ENCODE measurements at places on chromosomes 2 and 18.
A peak's percentile ranks its signal among the peaks of the same experiment; 100 is the strongest.

GRCh38 chr2:164621764-164622105 lies 453 bp upstream of the GRB14 start:
- no peak for DNase-seq

DNA sequence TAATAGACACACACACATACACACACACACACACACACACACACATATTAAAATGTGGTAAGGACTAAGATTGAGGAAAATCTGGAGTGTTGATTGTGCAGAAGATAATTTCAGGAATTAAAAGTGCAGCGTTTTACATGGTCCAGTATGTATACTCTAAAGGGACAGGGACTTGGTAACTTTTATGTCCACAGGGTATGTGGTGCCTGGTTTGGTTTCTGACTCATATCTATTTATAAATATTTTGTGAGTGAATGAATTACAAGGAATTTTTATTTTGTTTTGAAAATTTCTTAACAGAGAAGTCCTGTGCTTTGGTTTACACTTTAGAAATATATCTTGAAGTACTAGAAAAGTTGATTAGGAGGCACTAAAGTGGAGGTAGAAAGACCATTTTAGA lies 287.7 kb upstream of the NXPH2 start:
- no peak for DNase-seq

DNA sequence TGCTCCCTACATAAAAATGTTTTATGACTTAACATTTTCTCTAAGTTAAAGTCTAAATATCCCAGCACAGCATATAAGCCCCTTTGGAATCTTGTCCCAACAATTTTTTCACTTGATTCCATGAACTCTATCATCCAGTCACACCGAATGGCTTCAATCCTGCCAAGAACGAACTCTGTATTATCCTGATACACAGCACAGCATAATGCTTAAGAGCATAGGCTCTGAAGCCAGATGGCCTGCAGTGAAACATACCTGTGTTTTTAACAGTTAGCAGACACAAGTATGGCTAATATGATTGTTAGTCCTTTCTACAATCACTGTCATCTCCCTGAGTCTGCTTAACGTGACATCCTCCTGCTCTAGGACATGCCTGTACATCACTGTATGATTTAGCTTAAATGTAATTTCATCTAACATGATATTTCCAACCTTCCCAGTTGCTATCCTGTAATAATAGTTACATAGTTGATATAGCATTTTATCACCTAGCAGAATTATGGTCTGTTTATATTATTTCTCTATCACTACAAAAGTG lies 669.5 kb downstream of the ERBB4 start:
- no peak for DNase-seq

- DNase-seq: no peak
These were observed 54.2 kb upstream of the ACSL3 start for GRCh38 chr2:222806526-222807137.

DNA sequence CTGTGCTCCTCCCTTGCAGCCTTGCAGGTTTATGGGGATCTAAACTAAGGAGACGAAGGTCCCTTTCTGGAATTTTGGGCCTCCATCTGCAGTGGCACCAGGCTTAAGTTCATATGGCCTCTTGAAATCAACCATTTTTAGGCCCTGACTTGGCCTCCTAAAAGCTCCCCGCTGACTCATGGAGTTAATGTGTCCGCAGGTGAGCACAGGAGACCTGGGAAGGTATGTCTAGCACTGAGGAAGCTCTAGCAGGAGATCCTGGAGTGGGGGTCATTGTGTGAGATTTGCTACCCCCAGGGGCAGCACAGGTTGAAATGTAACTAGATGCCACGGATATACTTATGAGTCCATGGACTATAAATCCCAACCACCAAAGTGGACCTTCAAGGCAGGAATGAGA lies 95.9 kb upstream of the CELF4 start:
- no peak for DNase-seq

DNA sequence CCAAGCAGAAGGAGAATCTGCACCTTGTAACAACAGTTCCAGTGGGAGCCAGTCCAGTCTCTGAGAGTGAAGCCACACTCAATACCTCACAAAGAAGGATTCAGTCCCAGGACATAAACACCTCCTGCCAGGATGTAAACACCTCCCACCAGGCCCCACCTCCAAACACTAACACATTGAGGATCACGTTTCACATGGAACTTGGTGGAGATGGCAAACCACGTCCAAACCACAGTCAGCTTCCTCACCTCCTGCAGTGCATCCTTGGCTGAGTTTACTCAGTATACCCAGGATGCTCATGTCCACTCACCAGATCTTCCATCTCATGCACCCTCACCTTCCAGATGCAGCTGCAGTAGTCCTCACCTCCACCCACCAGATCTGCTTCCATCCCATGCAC lies 37.8 kb upstream of the TMEM18 start:
- no peak for DNase-seq

DNA sequence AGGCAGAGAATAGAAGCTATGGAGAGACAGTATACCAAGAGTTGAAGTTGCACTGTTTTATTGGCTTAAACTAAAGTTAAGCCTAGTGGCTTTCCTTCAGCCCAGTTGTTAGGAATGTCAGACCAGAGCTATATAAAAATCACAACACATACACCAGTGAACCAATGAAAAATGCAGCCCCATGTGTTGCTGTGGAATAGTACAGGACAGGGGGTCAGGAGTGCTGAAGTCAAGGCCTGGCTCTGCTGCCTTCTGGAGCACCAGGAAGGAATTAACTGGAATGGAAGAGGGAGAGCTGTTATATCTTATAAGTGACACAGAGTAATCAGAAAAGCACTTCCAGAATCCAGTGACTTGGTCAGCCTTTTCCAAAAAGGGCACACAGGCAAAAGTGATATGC lies 58.9 kb downstream of the OSR1 start:
- DNase-seq: no peak

DNA sequence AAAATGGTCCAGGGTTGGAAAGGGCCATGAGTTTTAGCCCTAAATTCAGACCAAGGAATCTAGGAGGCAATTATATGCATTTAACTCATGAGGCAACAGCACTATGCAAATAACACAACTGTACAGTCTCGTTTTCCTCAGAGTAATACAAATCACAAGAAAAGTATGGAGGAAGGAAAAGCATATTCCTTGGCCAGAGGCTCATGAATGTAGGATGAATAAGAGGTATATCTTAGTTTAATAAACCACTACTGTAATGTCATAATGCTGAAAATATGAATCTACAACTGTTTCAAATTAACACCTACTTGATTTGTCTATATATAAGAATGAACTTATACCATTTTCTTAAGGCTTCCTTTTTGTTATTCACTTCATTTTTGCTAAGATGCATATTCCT lies 252.5 kb upstream of the TANK start:
- DNase-seq: no peak

DNA sequence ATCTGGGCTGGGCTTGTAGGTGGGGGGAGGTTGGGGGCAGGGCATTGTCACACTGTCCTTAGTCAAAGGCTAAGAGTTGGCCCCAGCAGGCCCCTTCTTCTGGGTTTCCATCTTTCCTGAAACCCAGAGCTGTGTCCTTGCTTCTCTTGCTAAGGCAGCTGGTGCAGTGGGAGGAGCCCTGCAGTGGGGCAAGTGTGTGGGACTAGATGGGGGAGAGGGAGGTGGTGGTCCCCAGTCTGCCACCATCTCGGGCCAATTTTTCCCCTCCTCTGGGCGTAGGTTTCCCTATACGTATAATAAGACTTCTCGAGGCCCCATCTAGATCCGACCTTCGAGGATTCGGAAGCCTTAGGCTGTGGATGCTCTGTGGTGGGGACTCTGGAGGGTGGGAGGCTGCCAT lies 3.5 kb downstream of the KCNF1 start:
- no peak for DNase-seq

DNA sequence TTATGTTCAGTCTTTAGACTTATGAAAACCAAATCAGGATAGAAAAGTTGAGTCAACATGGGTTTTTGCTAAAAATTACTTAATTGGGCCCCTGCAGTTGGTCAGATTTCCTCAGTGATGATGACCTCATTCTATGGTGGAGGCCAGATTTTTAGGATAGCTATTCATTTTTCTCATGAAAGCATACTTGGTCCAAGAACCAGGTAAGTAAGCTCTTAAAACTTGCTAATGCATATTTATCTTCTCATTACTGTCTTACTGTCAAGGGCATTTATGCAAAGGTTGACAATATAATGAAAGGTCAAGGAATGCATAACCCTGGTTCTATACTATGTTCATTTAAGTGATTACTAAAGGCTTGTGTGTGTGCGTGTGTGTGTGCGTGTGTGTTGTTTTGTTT lies 650.6 kb downstream of the SATB2 start:
- DNase-seq: no peak

GRCh38 chr2:174544156-174544555 lies 53.4 kb downstream of the WIPF1 start:
- no peak for DNase-seq

- DNase-seq: no peak
These were observed 65.7 kb downstream of the MCFD2 start for GRCh38 chr2:46849721-46850556.

GRCh38 chr2:40448476-40449079 lies 3.3 kb downstream of the SLC8A1 start:
- DNase-seq: peak; percentile 51

DNA sequence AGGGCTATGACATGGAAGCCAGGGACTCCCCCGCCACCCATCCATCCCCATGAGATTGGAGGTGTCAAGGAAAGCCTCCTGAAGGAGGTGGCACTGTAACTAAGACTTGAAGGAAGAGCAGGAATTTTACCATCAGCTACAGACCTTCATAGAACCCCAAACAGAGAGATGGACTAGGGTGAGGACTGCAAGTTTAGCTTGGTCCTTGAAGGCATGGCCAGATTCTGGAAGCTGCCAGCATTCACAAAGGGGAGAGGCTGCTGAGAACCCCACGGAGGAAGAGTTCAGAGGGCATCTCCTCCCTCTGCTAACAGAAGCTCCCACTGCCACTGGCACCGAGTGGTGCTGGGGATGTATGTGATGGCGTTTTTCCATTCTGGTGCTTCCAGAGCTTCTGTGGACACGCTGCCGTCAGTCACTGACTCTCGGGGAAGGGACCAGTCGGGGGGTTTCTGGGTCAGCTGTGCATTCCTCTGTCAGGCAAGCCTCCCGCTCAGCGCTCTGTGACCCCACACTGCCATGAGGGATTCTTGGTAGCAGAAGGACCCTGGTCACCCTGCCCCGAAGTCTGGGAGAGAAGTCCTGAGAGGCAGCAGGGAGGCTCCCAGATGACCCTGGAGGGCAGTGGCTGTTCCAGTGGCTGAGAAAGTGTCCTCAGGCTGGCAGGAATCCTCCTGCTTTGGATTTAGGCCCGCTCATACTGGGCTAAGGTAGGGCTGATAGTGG lies 18.1 kb downstream of the TMEM185B start:
- no peak for DNase-seq

DNA sequence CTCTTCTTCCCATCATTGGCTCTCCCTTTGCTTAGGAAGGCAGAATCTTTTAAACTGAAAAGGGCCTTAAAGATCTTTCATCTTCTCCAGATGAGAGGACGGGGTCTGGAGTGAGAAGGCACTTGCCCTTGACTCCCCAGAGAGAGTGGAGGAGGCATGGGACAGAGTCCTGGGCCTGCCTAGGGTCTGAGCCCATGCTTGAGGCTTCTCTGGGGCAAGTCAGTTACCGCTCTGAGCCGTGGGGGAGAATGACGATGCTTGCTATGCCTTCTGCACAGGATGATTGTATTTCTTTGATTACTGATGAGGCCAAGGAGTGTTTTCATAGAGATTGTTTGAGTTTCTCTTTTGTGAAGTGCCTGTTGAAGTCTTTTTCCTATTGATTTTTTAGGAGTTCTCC lies 921 bp downstream of the PLB1 start:
- DNase-seq: no peak

DNA sequence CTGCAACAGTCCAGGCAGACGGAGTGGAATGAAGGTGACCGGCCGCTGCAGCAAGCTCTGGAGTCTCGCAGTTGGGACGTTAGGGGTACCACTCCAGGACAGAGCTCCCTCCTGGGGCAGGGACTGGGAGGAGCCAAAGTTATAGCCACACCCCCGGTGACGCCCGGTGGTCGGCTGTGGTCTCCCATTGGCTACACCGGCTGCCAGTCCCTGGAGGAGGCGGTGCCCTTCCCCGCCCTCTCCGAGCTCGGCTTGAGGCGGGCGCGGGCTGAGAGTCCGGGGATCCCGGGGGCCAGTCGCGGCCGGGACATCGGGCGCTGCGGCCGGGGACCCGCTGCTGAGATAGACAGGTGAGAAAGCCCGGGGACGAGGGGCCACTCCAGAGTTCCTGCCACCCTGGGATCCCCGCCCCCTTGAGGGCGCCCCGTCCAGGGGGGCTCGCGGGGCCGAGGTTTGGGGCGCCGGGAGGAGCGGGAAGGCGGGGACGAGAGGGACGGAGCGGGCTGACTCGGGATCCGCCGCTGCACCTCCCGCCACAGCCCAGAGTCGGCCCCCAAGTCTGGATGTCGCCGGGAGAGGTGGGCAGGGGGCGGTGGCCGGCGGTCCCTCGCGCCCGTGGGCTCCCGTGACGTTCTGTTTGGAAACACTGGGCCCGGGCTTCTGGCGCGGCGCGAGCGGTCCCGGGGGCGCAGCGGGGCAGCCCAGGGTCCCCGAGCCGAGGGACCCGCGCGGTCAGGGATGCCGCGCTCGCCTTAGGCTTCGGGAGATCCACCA lies at the start of gene PLEKHH2:
Gene PLEKHH2 (plus strand): TSS at position 231 of the 774 bp plus-strand sequence. CDS start 7,414 bp downstream, outside the sequence.
- peak; percentile 97 for DNase-seq

DNA sequence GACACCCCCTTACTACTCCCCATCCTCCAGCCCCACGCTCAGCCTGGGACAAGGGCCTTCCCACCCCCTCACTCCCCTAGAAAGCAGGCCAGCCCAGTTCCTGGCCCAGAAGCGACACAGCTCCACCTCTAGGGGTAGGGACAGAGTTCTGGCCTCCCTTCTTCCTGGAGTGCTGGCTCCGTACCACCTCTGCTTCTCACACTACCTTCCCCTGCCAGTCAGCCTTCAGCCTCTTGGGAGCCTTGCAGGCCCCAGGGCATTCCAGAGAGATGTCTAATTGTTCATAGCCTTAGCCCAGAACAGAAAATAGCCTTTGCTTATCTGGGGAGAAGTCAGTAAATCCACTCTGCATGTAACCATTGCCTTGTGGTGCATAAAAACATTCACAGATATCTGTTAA lies 13.1 kb upstream of the CATIP start:
- DNase-seq: no peak

DNA sequence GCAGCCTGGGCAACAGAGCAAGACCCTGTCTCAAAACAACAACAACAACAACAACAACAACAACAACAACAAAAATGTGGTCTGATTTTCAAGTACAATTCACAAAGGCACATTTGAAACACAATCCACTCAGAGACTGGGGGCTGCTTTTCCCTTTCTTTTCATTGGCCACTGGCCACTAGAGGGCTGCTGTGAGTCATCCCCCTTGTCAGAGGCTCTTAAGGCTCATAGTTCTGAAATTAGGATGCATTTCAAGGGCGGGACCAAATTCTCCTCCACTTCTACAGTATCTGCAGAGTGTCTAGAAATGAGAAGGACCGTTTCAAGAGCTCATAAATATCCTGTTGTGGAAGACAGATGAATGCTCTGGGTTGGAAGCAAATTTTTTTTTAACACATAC lies 285.4 kb downstream of the NRXN1 start:
- peak; percentile 57 for DNase-seq

- no peak for DNase-seq
These were observed 131.4 kb downstream of the KCNS3 start for GRCh38 chr2:18009891-18010290.

Data from D341Med (cell line).